ENCODE measurements at places on chromosomes 12 and 14. TPM values are rescaled to one million over a fixed set of nuclear protein-coding genes. Genes with fewer than 3 reads are reported as not detected.

- DNase-seq = no peak
These were observed 14.6 kb downstream of the CFAP54 start for GRCh38 chr12:96503976-96504375.

GRCh38 chr14:22336031-22336430, 253.0 kb downstream of the DAD1 start:
- DNase-seq = no peak

DNA sequence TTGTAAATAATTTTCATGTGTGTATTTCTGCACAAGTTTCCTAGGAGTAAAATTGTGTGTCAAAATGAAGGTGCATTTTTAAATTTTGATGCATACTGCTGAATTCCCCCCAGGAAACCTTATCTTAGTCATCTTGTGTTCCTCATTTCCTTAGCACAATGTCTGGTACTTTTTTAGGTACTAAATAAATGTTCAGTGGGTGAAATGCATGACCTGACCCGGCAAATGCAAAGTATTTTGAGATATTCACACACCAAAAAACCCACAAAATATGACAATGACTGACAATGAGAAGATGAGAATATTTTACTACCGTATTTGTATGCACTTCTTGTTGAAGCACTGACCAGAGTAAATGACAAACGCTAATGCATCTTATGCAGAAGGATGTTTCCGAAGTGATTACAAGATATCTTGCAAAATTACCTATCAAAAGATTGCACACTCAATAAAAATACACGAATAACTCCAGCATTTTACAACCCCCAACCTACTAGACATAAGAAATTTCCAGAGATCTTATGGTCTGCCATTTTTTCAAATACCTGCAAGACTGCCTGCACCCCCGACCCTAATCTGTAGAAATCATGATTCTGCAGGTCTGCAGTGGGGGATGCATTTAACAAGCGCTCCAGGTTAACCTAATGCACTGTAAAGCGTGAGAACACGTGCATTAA, 895 bp upstream of the PRKAB1 start:
- no peak for DNase-seq

MYF5 gene
- total RNA-seq = not detected

ISM2 gene
- 0.13 TPM for total RNA-seq

RPL10L gene
- not detected for total RNA-seq

DNA sequence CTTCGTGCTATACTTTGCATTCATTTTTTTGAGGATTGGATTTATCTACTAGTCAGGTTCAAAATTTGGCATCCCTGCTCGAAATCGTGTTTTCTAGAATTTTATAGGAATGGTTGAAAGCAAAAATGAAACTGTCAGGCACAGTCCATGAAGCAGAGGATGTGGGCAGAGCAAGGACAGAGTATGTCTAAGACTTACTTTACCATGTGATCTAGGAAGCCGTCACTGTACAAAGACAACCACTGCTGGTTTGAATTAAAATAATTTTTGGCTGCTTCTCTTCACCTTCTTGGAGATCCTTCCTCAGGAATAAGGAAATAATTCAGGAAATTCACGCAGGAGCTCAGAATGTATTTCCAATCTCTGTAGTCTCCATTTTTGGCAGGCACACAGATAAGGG, 31.6 kb upstream of the SGPP1 start:
- DNase-seq = no peak

DNA sequence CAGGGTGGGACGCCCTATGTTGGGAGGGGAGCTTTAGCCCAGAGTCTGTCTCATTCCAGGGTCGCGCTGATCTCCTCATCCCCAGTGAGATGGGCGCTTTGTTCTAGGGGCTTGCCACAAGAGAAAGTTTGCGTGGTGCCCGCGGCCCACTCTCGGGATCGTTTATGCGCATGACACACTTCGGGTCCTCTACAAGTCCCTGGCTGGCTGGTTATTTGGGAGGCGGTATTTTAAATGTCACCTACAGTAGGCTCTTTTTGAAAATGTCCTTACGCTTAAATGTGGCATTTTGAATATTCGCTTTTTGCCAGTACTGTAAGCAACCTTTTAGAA, 541 bp downstream of the GOLT1B start:
- no peak for DNase-seq

DNA sequence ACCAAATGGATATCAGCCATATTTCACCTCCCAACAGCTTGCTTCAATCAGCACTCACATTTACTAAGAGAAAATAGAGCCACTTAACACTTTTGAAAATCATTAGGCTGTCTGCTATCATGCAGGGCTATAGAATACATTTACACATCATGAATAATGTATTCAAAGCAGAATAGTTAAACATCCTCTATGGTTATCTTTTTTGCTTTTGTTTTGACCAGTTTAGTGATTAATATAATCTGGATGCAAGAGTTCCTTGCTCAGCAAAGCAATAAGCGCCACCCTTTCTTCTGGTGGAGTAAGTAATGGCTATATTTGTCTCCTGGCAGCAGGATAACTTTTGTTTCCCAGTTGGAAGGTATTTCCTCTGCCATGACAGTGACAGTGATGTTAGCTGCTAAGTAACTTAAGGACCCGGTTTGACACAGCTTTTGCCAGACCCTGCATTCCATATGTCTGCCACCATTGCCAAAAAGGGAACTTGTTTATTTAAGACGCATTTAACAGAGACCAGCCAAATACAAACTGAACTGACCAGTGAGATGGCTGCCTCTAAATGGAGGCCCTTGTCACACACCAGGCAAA, 70.3 kb upstream of the NR2C1 start:
- no peak for DNase-seq

RIPK3 gene
- total RNA-seq = 2.3 TPM

GRCh38 chr12:105946493-105946901, 192.3 kb downstream of the NUAK1 start:
- no peak for DNase-seq

GRCh38 chr12:131509701-131510100, 201.2 kb upstream of the SFSWAP start:
- DNase-seq = no peak

- no peak for DNase-seq
These were observed 35.9 kb upstream of the CHST11 start for GRCh38 chr12:104420868-104421267.

GRCh38 chr14:26761532-26761931, 163.7 kb upstream of the NOVA1 start:
- no peak for DNase-seq

TCL1B gene
- total RNA-seq = not detected
